Omental fat pad (tissue), 4 donors: ENCODE measurements at places on chromosomes 16 and 17.

GRCh38 chr16:31265329-31266245 lies 5.8 kb downstream of the ITGAM start:
- DNase-seq: no peak

DNA sequence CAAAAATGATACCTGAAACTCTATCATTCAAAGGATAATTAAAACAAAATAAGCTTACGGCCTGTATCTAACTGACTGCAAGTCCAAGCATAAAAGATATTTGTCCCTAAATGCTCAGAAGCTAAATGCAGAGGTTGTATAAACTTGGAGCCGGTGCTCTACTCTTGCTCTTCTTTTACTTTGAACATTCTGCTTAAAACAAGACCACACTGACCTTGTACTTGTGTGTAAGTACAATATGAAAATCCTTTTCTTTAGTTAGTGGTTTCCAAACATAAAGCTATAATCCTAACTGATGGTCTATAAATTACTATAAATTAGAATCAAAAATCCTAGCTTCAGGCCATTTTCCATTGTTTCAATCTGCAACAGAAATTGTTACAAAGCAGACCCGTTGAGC lies 74.6 kb downstream of the SPAG9 start:
- no peak for DNase-seq

GRCh38 chr16:29845656-29846055 lies 17.4 kb downstream of the CDIPT start:
- DNase-seq: no peak

GRCh38 chr17:46152423-46152822 lies 40.8 kb downstream of the KANSL1 start:
- no peak for DNase-seq

DNA sequence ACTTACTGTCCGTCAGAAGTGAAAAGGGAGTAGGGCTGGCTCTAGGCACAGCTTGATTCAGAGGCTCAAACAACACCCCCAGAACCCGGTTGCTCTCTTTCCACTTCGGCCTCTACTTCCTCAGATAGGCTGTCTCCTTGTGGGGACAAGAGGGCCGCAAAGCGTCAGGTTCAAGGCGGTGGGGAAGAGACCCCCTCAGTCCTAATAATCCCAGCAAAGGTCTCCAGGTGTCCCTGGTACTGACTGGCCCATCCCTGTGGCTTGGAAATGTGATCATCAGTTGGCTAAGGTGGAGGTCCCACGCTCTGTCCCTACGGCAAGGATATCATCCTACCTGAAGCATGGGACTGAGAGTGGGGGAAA lies 26.0 kb downstream of the NGFR start:
- no peak for DNase-seq

GRCh38 chr16:70437017-70437581 lies 1.8 kb downstream of the ST3GAL2 start:
- DNase-seq: no peak

DNA sequence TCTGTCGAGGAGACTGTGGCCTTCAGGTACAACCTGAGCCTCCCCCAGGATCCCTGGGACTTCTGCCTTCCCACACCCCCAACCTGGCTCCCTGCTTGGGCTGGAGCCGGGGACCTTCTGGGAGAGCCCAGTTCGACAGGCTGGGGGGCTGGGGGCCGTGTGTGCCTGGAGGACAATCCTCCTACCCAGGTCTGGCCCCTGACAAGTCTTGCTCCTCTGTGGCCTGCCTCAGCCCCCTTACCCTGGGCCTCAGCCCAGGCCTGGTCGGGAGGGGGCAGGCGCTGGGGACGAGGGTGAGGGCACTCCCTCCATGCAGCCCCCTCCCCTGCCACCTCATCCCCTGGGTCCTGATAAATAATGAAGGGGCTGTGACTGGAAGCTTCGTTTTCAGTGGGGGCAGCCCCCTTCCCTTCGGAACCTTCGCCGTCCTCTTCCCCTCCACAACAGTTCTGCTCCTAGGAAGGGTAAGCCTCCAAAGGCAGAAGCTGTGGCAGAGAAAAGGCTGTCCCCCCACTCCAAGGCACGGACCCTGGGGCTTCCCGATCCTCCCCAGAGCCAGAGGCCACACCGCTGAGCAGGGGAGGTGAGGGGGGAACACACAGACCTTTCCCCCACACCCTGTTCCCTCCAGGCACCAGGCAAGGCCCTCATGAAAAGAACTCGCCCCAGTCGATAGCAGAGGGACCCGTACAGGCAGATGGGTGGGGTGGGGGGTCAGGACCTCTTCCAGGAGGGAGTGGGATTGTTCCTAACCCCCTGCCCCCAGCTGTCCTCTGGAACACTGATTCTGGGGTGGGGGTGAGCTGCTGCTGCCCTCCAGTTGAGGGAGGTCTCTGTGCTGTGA lies 5.0 kb upstream of the BAHCC1 start:
- no peak for DNase-seq

DNA sequence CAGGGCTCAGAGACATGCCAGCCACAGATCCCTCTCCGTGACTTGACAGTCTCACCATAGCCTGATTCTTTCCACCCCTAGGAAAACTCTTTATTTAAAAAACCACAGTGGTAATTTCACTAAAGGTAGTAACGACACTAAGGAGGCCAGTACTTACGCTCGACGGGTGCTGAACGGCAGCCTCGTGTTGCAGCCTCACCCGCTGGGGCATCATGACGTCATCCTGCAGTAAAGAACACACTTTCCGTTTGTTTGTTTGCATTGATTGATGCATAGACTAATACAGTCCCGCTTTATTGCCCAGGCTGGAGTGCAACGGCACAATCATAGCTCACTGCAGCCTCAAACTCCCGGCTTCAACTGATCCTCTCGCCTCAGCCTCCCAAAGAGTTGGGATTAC lies 65.1 kb upstream of the METRNL start:
- DNase-seq: no peak

DNA sequence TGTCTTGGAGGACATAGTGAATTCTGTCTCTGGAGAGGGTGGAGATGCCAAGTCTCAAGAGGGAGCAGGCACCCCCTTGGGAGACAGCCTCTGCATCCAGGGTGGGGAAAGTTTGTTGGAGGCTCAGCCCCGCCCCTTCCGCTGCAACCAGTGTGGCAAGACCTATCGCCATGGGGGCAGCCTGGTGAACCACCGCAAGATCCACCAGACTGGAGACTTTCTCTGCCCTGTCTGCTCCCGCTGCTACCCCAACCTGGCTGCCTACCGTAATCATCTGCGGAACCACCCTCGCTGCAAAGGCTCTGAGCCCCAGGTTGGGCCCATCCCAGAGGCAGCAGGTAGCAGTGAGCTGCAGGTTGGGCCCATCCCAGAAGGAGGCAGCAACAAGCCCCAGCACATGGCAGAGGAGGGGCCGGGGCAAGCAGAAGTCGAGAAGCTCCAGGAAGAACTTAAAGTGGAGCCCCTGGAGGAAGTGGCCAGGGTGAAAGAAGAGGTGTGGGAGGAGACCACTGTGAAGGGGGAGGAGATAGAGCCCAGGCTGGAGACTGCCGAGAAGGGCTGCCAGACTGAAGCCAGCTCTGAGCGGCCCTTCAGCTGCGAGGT lies 5.2 kb downstream of the ZNF646 start:
- no peak for DNase-seq
